ENCODE measurements at places on chromosomes 11 and 22.
A peak's percentile ranks its signal among the peaks of the same experiment; 100 is the strongest.

DNA sequence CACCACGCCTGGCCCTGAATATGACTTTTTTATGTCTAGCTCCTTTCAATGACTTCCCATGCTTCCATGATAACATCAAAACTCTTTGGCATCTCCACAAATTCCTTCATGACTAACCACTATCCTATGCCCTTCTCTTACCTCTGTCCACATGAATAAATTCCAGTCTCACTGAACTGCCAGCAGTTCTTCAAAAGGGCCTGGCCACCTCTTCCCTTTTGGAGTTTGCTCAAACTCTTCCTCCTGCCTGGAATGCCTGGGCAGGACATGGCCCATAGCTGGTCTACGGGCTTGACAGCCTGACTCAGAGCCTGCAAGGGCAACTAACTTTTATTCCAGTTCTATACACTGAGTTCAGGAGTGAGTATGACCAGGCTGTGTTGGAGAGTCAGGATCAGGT, 41.8 kb upstream of the ZBTB16 start:
- DNase-seq = peak; percentile 53

DNA sequence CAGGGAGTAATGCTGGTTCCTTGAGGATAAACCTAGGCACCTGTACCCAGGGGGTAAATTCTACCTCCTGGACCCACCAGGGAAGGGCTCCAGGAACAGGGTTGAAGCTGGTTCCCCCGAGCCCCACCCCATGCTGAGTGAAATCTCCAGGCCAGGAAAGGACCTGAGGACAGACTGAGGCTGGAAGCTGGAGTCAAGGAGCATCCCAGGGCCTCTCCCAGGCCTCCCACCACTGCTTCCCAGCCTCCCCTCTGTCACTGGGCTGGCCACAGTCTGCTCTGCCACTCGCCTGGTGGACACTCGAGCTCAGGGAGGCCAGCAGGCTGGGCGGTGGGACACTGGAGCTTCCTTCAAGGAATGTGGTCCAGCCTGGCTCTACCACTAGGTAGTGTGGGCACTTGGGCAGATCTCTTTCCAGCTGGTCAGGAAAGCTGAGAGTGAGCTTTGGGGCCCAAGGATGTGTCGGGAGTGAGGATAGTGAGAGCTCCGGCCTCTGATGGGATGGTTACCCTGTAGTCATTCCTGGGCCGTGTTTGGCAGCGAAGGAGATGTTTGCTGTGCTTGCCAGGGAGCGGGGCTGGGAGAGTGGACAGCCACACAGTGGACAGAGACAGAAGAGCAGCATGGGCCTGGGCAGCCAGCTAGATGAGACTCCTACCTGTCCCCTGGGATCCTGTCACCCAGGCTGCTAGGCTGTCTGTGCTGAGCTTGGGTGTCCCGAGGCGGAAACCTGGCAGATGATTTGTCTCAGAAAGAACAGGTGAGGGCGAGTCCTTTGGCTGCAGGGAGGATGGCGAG, 3.4 kb downstream of the OVOL1 start:
- no peak for DNase-seq

DNA sequence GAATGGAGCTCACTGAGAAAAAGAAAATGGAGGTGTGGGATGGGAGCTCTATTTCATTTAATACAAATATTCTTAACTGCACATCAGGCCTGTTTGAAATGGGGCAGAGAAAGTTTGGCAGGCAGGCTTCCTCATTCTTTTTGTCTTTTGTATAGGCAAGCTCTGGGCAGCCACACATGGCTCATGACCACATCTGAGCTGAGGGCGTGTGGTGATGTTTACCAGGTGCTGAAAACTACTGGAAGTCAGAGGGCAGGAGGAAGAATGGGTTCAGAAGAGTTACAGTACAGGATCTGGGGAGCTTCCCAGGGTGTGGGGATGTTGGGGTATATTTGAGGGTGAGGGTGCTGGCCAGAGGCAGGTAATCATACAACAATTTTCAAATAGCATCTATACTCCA, 66.3 kb upstream of the NAV2 start:
- DNase-seq = no peak

DNA sequence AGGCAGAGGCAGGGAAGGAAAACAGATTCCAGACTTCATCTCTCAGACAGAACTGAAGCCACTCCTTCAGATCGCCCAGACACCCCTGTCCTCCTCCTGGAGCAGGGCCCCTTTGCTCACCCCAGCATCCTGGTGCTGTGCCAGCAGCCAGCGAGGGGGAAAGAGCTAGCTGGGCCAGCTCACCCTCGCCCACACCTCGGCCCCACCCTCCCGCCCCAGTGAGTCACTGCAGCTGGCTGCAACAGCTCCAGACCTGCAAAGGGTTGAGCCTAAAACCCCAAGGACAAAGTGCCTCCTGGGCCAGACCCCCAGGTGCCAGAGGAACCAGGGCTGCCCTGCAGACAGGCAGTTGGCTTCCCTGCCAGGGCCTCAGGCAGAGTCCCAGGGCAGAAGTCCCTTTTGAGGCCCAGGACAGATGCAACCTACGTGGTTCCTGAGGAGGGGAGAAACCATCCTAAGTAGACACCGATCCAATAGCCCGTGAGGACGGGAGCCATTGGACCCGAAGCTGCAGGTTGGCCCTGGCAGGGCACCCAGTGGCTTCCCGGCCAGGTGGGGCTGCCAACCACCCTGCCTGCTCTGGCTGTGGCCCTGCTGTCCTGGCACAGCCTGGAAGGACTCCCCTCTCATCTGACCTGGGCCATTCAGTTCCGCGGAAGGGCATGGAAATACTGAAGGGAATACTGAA, 7.2 kb downstream of the AHNAK start:
- DNase-seq = no peak

- DNase-seq = no peak
Measured at GRCh38 chr11:63443714-63444113, 47.3 kb downstream of the PLAAT5 start.

DNA sequence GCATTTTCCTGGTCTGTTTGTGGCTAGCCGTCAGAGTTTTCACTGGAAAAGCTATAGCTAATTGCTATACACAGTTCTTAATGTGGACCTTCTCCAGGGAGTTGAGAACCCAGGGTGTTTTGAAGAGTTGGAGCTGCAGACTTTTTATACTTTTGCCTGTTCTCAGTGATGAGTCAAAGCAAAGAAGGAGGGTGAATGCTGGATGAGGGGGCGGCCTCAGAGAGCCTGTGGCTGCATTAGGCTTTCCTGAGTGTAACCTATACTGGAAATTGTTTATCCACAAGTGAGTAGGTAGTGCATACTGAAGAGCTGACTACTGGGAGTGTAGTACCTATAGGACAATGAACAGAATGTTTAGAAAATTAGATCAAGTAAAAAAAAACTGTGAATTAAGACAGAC, 79.7 kb upstream of the HORMAD2 start:
- DNase-seq = no peak

- DNase-seq = no peak
Measured at GRCh38 chr11:26575946-26576345, 3.9 kb upstream of the MUC15 start.

DNA sequence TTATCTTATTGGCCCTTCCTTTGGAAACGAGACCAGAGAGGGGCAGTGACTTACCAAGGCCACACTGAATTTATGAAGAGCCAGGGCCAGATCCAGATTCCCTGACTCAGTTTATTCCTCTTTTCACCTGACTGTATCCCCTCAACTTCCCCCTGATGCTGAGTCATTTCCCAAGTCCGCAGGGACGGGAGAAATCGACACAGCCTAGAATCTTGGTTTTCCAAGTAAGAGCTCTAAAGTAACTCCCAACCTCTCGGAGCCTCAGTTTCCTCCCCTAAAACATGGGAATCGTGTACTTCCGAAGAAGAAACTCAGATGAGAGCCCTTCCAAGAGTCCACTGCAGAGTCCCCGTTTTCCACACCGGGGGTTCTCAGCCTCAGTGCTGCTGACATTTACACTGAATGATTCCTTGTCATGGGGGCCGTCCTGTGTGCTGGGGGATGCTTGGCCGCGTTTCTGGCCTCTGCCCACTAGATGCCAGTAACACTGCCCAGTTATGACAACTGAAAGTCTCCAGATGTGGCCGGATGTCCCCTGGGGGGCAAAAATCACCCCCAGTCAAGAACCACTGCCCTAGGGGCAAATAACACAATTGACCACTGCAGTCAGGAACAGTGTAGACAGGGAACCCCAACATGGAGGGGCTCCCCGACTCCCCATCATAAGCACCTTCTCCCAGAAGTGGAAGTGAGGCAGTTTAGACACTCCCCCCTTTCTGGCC, 11.2 kb downstream of the MPST start:
- no peak for DNase-seq

DNA sequence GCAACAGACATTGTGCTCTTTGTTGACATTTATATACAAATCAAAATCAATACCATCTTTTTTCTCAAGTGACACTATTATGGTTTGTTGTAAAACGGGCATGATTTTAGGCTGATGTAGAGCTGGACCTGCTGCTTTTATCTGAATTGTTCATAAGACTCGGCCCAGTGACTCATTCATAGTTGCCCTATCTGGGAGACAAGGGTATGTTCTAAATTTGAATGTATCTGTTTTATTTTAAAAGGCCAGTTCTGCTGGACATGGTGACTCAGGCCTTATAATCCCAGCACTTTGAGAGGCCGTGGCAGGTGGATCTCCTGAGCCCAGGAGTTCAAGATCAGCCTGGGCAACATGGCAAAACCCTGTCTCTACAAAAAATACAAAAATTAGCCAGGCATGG, 39.3 kb downstream of the CEP295 start:
- no peak for DNase-seq

GRCh38 chr11:62477927-62478326, 59.1 kb downstream of the SCGB1A1 start:
- peak; percentile 47 for DNase-seq

DNA sequence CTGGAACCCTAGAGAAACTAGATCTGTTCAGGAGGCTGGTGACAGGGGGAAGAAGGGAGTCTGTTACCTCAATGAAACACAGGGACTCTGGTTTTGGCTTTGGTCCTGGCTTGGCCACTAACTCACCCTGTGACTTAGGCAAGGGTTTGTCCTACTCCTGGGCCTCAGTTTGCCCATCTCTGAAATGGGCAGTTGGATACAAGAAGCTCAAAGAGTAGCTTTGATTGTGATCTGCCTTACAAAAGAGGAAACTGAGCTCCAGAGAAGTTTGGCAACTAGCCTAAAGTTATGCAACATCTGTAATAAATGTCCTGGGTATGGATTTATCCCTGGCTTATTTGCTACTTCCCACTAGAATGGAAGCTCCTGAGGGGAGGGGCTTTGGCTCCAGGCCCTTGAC, 24.0 kb upstream of the LMO1 start:
- DNase-seq = no peak

GRCh38 chr11:57648801-57649735, 644 bp downstream of the YPEL4 start:
- DNase-seq = peak; percentile 78

DNA sequence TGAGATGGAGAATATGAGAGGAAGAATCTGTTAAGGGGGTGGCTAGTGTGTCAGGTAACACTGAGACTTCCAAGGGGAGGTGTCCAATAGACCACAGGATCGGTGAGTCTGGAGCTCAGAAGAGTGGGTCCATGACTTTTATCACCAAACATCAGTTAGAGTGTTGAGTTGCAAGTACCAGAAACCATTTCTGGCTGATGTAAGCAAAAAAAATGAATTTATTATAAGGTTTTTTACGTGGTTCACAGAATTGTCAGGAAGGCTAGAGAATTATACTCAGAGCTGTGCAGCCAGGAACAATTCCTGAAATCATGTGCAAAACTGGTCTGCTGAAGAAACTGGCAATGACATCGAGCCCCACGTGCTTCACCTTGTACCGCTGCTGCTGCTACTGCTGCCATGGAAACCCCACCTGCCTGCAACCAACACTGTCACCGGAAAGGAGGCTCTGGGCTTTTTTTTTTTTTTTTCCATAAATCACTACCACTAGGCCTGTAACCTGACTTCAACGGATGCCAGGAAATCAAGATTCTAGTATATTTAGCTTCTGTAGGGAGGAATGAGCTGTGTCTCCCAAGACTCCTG, 16.6 kb upstream of the STK33 start:
- peak; percentile 65 for DNase-seq

DNA sequence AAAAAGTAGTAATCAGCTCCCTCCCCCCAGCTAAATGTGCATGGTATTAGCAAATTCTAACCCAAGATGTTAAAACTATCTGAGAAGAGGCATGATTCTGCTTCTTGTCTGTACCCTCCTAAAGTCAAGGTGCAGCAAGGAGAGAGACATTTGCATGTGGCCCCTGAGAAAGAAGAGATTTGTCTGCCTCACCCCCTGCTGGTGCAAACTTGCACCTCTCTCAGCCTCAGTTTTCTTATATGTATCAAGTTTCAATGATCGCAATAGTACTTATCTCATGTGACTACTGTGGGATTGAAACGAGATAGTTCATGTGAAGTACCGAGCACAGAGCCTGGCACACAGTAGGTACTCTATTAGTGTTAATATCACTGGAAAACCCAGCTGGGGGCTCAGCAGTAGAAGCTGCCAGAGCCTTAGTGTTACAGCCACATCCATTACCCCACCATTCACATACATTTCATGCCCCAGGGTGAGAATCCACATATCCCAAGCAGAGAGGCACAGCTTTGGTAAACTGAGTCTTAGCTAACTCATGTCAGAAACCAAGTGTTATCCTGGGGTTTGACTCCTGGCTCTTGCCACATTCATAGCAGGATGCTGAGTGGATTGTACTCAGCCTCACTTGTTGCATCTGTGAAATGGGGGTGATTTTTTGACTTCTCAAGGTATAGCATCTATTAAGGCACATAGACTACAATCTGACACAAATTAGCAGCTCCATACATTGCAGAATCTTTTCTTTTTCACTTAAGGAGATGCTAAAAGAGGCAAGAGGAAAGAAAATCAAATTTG, 24.9 kb downstream of the CD44 start:
- DNase-seq = peak; percentile 72

- DNase-seq = no peak
Measured at GRCh38 chr11:76151556-76152085, 54.7 kb downstream of the WNT11 start.

GRCh38 chr11:68819362-68819761, 22.4 kb downstream of the CPT1A start:
- DNase-seq = no peak

GRCh38 chr11:91850533-91851275, 373.9 kb upstream of the FAT3 start:
- DNase-seq = peak; percentile 7

DNA sequence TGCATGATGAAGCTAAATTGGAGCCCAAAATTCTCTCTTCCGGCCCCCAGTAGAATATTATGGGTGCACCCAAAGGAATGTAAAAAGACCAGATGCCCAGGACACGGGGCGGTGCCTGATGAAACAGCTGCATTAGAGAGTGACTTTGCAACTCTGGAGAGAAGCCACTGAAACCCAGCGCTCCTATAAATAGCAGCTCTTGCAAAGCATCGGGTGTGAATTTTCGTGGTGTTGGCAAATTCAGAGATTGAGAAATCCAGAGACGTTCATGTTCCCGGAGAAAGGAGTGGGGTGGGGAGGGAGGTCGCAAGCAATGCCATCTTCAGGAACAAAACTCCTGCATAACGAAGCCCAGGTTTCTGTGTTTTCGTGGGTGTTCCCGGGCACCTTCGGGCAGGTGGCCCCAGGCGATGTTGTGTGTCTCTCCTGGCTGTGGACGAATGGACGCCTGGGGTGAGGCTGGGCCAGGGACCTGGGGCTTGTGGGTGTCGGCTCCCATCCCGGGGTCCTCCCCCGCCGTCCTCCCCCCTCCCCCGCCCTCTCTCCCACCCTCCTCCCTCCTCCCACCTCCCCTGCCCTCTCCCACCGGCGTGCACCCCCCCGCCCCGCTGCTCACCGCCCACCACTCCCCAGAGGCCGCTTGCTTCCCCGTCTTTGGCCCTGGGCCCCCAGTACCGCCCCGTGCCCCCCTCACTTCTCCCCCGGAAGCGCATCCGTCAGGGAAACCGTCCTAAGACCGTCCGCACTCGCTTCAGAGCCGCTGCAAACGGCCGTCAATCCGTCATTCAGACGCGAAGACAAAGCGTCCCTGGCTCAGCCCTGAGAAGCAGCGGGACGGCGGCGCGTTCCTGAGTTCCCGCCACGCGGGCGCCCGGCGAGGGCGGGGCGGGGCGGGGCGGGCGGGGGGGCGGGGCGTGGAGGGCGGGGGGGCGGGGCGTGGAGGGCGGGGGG, 26.7 kb upstream of the TOLLIP start:
- DNase-seq = peak; percentile 81
